ENCODE measurements at places on chromosomes 6 and 20.

- no peak for DNase-seq
Measured at GRCh38 chr6:79634491-79635231, 3.5 kb downstream of the SH3BGRL2 start.

- peak; percentile 70 for DNase-seq
Measured at GRCh38 chr6:134063966-134064445, 11.6 kb upstream of the SLC2A12 start.

GRCh38 chr6:17998442-17998841 lies 11.0 kb upstream of the KIF13A start:
- DNase-seq, result no peak

- no peak for DNase-seq
Measured at GRCh38 chr20:44610313-44610962, 28.1 kb downstream of the PKIG start.

- DNase-seq, result peak; percentile 67
Measured at GRCh38 chr6:159679091-159680077, 13.7 kb downstream of the SOD2 start.

GRCh38 chr6:6556738-6557503 lies 31.6 kb upstream of the LY86 start:
- peak; percentile 68 for DNase-seq

- no peak for DNase-seq
Measured at GRCh38 chr6:169807699-169808607, 56.5 kb downstream of the ERMARD start.

- DNase-seq, result no peak
Measured at GRCh38 chr6:158219228-158219627, 51.1 kb downstream of the GTF2H5 start.

GRCh38 chr6:37684801-37685200 lies 12.9 kb downstream of the MDGA1 start:
- DNase-seq, result no peak

- no peak for DNase-seq
Measured at GRCh38 chr20:20167698-20168097, 115.4 kb downstream of the CFAP61 start.

DNA sequence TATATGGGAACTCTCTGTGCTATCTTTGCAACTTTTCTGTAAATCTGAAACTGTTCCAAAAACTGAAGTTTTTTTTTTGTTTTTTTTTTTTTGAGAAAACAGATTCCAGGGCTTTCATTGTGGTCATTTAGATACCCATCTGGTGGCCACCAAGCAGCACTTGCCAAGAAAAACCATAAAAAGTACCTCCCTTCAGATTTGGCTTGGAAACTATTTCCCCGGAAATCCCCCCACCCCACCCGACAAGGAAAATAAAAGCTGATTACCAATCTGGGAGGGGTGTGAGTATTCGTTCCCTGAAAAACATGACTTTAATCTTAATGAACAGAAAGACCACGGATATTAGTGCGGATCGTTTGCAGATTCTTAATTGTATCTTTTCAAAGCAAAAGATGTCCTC lies 1.9 kb downstream of the NFATC2 start:
- peak; percentile 41 for DNase-seq

DNA sequence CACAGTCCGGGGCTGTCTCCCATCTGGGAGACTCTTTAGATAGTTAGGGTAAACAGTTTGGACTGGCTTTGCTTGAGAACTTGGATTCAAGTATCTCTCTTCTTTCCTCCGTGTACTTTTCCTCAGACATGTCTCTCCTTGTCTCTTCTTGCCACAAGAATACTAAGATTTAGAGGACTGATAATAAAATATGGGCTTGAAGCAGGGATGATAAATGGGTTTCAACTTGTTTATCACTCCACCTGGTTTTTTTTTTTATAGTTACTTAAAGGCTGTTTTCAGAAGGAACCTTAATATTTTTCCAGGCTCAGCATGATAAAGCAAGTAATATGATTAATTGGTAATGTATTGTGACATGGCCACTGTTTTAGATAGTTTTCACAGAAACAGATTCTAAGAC lies 40.9 kb upstream of the KIF13A start:
- DNase-seq, result no peak

- DNase-seq, result no peak
Measured at GRCh38 chr20:4730780-4731179, 9.1 kb downstream of the PRND start.

GRCh38 chr20:62907384-62908317 lies 18.7 kb downstream of the DIDO1 start:
- DNase-seq, result peak; percentile 62

DNA sequence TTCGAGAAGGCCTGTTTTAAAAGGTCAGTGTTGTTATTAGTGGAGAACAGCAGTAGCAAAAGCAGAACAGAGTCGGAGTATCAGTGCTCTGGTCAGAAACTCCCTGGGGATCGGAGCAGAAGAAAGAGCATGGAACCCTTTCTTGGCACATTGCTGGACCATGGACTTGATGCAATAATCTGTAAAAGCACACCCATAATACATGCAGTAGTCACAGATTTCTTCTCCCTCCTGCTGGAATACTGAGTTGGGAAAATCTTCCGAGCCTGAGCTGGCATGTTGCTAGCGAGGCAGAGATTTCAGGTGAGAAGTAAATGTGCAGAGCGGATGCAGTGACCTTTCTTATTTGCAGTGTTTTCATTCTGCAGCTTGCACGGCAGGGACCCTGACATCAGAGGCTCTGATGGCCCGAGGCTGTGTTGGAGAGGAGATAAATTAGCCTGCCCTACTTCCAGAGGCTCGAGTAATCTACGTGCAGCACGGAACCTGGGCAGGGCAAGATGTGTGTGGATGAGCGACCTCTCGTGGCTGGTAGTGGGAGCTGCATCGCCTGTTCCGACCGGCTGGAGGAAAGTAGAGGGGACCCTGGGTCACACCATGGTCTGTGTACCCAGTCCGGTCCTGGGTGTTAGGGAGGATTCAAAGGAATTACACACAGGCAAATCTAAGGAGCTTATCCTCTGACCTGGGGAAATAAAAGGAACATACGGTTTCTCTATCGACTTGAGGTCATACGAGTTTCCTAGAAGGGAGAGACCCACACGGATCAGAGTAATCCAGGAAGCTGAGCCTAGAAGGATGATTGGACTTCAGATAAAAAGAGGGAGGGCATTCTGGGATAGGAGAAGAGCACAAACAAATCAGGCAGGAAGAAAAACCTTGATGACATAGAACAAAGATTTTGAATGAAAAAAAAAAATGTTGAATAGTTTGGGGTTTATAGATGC lies 137.0 kb upstream of the STMND1 start:
- peak; percentile 84 for DNase-seq

Data from activated CD4-positive, alpha-beta T cell treated with anti-CD3 and anti-CD28 coated beads for 36 hours (primary cell).